Central memory CD4-positive, alpha-beta T cell (primary cell): ENCODE measurements at places on chromosomes 13 and 19.

- DNase-seq, result no peak
Measured at GRCh38 chr13:40666933-40667621, 636 bp upstream of the FOXO1 start.

DNA sequence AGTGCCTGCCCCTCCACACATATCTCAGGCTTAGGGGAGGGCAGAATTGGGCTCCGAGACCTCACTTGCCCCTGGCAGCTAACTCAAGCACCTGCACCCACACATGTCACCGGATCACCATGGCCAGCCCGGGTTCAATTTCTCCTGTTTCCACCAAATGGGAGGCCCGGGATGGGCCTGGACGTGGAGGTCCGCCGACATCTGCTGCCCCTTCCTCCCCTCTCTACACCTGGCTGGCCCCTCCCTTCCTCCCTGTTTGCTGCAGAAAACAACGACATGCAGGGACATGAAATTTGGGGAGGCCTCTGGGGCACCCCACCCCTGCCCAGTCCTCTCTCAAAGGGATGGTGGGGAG lies 1.3 kb downstream of the PRKD2 start:
- no peak for DNase-seq

- DNase-seq, result no peak
Measured at GRCh38 chr13:113148940-113149503, 9.4 kb upstream of the PROZ start.

GRCh38 chr13:48656608-48657007 lies 2.9 kb downstream of the CYSLTR2 start:
- DNase-seq, result no peak

DNA sequence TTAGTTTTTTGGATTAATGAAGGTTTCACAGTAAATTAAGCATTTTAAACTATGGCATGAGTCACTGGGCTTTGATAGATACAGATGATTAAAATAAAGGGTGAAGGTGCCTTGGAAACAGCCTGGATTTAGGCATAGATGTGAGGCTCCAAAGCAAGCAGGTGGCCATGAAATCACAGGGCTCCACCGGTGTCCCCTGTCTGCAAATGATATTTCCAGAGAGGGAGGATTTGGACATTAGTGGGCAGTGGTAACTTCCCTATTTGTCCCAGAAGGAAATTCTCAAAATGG lies 127.2 kb downstream of the COL4A1 start:
- DNase-seq, result no peak

GRCh38 chr13:102333320-102334198 lies 68.3 kb downstream of the FGF14 start:
- DNase-seq, result no peak

DNA sequence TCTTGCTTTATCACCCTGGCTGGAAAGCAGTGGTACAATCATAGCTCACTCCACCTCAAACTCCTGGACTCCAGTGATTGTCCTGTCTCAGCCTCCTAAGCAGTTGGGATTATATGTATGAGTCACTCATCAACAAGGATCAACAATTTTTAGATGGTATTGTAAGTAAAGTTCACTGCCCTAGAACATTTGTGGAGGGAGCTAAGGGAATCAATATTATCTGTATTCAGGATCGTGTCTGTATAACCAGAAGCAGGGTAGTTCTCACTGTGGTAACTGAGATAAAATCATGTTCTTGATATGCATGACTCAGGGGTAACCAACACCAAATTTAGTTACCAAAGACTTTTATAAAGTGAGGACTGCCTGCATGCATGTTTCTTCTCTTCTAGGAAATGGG lies 27.0 kb downstream of the ZMYM5 start:
- DNase-seq, result no peak

GRCh38 chr13:100517135-100517534 lies 71.5 kb downstream of the GGACT start:
- DNase-seq, result no peak

GRCh38 chr13:76873445-76873844 lies 12.8 kb downstream of the KCTD12 start:
- no peak for DNase-seq

GRCh38 chr13:50198508-50198907 lies 183.3 kb downstream of the KCNRG start:
- DNase-seq, result no peak

DNA sequence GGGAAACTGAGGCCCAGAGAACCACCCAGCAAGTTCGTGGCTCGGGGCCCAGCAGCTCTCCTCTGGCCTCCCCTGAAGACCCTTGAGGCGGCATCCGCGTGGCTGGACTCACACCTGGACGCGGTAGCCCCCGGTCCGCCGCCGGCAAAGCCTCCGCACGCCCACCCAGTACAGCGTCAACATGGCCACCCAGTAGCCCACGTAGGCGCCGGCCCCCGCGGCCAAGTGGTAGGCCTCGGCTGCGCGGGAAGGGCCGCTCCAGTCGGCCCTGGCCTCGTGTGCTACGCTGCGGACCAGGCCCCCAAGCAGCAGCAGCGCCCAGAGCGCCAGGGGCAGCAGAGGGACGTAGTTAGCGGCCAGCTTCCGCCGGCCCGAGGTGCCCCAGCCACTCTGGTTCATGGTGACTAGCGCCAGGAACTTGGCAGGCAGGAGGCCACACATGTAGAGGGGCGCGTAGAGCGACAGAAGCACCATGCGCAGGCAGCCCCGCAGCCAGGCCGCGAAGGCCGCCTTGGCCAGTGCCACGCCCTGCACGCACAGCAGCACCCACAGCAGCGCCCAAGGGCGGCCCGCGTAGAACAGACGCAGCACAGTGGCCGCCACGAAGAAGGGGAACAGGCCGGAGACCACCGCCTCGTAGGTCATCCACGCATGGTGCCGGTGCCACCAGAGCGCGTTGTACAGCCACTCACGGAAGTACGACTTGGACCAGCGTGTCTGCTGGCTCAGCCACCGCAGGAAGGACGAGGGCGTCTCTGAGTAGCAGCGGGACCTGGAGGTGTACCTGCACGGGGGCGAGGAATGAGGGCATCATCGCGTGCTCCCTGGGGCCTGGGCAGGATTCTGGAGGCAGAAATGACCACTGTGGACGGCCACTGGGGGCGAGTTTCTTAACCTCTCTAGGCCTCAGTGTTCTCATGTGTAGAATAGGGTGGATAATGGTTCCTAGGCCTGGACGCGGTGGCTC lies 10.2 kb downstream of the HAS1 start:
- no peak for DNase-seq

DNA sequence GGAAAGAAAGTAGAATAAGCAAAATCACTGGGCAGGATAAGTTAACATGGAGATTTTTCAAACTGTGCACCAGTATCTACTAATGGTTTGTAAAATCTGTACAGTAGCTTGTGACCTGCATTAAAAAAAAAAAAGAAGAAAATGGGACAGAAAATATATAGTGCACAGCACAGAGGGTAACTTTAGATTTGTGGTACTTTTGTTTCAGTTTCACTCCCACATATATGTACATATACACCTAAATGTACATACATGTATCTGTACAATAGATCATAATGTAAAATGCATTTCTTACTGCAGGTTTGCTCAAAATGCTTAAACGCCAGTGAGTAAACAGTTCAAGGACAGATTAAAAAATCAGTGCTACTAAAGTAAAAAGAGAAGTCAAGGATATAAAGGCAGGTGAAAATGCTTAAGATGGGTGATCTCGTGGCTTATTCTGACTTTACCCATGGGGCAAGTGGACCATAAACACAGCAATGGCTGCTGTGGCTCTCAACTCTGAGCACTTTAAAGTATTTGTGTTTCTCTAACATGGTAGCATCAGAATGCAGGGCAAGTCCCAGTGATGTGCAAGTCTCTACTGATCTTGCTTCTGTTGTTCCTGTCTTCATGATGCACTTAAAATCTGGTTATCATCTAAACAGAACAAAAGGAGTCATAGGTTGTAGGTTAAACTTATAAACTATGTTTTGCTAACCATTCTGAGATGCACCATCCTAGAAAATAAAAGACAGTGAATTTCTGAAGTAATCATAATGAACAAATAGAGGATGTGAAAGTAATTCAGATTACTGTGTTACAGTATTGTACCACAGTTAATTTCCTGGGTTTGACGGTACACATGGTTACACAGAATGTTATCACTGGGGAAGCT lies 112.3 kb downstream of the MIPEP start:
- no peak for DNase-seq

DNA sequence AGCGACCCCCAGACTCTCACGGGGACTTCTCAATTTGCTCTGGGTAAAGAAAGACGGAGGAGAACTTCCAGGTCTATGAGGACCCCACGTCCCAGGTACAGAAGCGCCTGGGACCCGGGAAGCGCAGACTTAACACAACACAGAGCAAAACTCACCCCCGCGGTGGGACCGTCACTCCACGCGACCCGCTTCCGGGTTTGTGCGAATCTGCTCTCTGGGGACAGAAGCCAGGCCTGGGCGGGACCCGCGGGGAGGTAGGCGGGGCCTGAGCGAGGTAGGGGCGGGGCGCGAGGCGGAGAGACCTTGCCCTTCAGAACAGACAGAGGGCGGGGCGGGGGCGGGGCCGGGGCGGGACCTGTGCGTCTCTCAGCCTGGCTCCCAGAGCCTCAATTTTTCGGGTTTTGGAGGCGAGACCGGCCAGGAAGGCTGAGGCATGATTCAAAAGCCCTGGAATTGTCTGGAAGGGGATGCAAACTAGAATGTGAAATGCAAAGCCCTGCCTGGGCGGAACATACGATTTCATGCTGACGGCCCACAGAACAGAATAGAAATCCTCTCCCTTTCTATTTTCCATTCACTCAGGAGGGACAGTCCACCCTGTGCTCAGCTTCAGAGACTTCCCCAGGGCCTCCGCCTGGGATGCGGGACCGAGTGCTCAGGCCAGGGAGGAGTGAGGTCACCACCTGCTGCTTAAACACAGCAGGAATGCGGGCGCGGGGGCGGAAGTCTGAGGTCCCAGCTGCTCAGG lies 19.3 kb upstream of the ZNF888 start:
- DNase-seq, result peak; percentile 95

- DNase-seq, result no peak
Measured at GRCh38 chr19:17054746-17055145, 20.5 kb downstream of the HAUS8 start.

- DNase-seq, result no peak
Measured at GRCh38 chr13:76754414-76754813, 131.8 kb downstream of the KCTD12 start.

- no peak for DNase-seq
Measured at GRCh38 chr19:27794494-27795042, 1418.4 kb downstream of the UQCRFS1 start.

- no peak for DNase-seq
Measured at GRCh38 chr19:18541992-18542940, 1.1 kb downstream of the FKBP8 start.

DNA sequence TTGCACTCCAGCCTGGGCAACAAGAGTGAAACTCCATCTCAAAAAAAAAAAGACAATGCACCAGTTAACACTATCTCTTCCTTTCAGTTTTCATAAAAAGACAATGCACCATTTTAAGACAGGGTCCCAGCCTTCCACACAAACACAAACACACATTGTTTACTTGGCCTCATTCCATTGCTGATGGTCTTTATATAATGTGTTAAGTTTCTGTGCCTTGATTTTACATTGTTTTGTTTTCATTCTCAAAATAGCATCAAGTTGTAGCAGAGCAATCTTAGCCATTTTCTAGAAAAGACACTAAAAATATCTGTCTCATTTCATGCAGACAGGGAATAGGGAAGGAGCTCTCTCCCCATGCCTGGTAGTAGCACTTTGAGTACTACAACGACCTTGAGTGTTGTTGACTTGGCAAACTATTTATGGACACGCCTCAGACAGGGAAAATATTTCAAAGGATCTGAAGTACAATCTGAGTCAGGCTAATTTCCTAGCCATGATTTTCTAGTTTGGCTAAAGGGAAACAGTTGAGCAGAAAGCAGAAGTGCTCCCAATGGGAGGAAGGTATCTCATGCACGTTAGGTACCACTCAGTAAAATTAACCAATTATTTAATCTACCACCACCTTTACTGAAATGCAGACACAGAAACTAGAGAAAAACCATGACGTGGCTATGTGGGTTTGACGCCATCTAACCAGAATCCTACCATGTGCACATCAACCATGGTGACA lies 120.6 kb downstream of the ABCC4 start:
- DNase-seq, result no peak

DNA sequence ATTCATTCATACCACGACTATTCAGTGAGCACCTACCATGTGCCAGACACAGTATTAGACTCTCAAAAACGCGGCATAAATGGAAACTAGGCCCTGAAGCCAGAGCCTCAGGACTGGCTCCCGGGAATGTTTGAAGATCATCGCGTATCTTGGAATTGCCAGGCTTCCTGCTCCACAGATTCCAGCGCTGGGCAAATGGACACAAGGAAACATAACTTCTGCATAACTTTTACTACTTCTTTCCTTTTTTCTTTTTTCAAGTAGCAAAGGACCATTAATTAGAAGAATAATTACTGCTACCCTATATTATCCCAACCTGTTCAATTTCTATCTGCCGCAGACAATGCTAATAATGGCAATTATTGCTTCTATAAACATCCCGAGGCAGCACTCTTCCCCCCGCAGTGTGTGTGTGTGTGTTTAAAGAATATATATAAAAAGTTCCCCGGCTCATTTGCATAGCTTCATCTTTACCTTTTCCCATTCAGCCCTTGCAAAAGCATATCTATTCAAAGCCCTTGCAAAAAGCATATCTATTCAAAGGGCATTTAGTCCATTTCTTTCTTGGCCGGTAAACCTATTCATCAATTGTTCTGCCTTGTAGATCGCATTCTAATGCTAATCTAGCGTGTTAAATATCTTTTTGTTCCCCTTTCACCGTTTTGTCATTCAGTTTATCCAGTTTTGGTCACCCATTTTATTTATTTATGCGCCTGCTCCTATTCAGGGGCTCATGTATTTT lies 6.1 kb downstream of the SOX21 start:
- DNase-seq, result no peak

- no peak for DNase-seq
Measured at GRCh38 chr13:74251778-74252519, 117.7 kb upstream of the KLF12 start.
